Stimulated activated CD8-positive, alpha-beta memory T cell treated with anti-CD3 and anti-CD28 coated beads, Interleukin-4, amount 100 ng/mL, for 4 hours (primary cell): ENCODE measurements at places on chromosomes 11 and 22.

GRCh38 chr11:117220568-117220967 lies 11.3 kb downstream of the PCSK7 start:
- no peak for DNase-seq

GRCh38 chr22:37169947-37170688 lies 17.9 kb downstream of the C1QTNF6 start:
- DNase-seq, result no peak

DNA sequence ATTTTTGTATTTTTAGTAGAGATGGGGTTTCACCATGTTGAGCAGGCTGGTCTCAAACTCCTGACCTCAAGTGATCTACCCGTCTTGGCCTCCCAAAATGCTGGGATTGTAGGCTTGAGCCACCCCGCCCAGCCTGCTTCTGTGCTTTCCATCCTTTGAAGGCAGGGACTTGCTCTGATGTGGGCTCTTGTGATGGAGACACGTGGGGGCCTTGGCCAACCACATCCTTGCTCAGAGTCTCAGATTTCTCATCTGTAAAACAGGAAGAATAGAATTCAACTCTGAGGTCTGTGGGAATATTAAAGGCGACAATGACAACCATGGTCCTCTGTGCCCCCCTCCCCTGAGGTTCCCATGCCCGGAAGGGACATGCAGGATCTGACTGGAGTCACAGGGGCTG lies 3.8 kb upstream of the GGA1 start:
- no peak for DNase-seq

DNA sequence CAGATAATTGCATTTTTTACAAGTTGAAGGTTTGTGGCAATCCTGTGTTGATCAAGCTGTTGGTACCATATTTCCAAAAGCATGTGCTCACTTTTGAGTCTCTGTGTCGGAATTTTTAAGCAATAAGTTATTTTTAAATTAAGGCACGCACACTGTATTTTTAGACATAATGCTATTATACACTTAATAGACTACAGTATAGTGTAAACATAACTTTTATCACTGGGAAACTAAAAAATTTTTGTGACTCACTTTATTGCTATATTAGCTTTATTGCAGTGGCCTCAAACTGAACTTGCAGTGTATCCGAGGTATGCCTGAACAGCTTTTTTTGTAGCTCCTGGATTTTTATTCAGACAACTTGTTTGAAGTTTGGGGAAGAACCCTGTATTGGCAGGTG lies 31.3 kb upstream of the RRM1 start:
- DNase-seq, result no peak

DNA sequence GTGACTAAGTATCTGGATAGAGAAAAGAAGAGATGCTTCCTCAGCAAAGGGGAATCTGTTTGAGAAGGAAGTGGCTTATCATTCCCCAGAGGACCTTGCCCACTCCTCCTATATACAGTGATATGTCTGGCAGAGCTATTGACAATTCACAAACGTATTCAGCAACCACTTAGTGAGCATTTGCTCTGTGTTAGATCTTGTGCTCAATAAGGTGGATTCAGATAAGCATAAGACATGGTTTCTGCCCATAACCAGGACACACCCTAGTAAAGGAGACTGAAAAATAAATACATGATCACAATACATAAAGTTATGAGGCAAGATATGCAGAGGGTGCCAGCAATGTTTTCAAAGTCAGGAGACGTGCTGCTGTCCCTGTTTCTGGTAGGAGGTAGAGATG lies 1.4 kb downstream of the TMEM9B start:
- no peak for DNase-seq

GRCh38 chr11:6992026-6992425 lies 28.1 kb downstream of the ZNF214 start:
- no peak for DNase-seq
